ENCODE measurements at places on chromosomes 5 and 9.

GRCh38 chr9:10127867-10128266 is 484.9 kb downstream of the PTPRD start:
- DNase-seq, result no peak

- DNase-seq, result peak; percentile 78
Observed at GRCh38 chr5:126777257-126777974, 480 bp downstream of the LMNB1 start.

DNA sequence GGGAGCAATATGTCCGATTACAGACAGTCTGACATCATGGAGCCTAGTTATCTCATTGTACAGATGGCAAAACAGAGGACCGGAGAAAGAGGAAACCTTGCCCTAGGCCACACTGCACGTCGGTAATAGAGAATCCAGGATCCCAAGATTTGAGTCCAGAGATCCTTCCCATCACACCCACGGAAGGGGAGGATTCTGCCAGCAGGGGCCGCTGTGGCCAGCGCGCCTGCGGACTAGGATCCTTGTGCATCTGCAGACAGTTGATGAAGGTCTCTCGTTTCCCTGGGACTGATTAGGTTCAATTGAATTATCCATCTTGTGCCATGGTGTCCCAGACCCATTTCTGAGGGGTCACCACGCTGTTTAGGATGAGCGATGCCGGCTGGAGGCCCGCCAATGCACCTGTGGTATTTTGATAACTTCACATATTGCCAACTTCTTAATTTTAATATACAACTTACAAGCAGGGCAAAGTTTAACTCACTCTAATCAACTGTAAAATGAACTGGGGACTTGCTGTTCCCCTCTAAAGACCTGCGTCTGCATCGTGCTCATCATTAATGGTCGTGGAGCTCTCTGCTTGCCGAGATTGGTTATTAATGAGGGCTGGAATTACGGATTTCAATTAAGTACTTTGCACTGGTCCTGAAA is 592.7 kb upstream of the BRINP1 start:
- DNase-seq, result no peak

DNA sequence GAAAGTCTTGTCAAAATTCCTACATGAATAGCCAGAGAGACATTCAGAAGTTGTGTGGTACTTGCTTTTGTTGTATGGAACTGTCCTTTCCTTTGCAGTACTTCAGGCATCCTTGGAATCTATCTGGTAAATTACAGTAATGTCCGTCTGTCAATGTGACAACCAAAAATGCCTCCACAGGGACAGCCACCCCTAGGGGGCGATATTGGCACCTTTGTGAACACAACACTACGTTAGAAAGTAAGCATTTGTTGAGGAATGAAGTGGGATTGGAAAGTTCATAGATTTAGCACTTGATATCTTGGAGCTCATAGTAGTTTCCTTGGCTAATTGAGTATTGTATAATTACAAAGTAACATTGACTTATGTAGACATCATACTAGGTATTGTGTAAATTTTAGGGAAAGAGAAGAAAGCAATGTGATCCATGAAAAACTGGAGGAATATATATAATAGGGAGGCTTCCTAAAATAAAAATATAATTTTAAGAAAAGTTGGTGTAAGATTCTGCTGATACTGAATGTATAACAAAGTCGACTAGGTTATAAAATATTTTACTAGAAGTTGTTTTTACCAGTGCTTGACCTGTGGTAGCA is 32.7 kb downstream of the TMEFF1 start:
- DNase-seq, result no peak

DNA sequence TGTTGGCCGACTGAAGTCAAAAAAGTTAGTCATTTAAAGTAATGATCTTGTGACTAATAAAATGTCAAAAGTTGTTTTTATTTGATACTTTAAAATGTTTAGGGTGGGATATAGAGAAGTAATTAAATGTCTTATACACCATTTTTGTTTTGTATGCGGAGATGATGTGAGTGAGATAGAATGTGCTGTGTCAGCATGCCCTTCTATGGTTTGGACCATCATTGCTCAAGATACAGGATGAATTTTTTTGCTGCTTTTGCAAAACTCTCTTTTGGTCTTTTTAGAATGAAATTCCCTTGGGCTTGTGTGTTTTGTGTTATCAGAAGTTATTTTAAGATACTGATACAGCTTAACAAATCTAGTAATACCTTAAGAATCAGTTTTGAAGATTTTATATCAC is 12.5 kb downstream of the SRFBP1 start:
- no peak for DNase-seq

DNA sequence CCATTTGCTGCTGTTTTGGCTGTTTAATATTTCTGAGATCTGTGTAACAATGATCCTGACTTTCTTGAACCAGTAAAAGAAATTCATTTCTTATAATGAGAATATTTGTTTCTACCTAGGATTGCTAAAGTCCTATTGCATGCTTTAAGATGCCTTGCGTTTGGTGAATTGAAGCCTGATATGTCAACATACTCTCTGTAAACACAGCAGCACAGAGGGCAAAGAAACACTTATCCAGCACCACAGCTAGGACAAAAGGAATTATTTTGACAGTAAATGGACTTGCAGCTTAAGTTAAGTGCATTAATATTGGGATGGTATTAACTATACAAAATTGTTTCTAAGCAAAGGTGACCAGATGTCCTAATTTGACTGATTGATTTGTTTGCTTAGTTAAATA is 2031.2 kb upstream of the CDH6 start:
- no peak for DNase-seq

DNA sequence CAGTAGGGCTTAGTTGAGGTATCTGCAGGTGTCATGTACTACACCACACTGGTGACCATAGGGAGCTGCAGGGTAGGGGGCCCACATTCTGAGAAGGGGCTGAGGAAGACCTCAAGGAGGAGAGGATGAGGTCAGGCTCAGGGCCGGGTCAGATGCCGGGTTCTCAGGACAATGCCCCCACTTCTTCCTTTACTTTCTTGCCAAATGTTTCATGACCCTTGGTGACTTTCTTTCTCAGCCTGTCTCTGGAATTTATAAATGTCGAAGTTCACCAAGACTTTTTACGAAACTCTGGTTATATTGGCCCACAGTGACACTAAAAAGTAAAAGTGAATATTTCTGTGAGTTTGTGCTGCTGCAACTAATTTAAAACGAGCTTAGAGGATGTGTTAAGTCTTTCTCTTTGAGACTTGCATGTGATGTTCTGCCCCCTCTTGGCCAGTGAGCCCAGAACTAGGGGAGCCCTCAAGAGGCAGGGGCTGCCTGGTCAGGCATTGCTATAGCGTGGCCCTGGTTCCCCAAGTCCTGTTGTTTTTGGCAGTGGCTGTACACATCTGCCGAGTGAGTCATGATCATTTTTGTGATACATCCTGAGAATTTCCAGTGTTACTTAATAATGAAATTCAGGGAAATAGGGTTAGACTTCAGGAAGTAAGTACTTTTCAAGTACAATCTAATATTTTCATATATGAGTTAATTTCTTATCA is 11.2 kb downstream of the ACO1 start:
- no peak for DNase-seq

- no peak for DNase-seq
Observed at GRCh38 chr9:71144495-71144894, 23.1 kb upstream of the TRPM3 start.

DNA sequence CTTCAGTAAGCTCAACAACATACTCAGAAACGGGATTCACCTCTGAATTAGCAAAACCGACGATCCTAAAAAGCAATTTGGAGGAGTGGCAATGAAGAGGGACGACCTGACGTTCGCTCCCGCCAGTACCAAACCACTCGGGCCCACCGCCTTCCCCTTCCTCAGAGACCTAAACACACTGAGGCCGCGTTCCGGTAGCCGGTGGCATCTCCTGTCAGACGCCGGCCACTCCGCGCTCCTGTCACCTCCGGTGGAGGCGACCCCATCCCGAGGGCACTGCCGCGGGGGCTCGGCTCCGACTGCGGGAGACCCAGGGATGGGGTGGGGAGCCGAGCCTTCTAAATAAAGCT is 617 bp downstream of the PPP6C start:
- DNase-seq, result no peak

GRCh38 chr5:96336351-96336985 is 96.6 kb downstream of the PCSK1 start:
- DNase-seq, result no peak

DNA sequence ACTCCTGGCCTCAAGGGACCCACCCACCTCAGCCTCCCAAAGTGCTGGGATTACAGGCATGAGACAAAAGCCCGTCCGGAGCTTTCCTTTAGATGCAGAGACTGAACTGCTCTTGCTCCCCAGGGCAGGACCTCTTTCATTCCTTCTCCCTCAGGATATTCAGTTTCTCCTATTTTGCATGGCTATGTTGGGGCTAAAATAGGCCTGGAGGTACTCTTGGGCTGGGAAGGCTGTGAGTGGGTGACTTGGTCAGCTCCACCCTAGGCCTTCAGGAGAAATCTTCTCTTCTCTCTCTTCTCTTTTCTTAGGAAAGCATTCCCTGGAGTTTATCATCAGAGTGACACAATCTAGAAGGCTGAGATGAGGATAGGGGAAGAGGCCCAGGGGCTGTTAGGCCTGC is 126.4 kb downstream of the LRRC70 start:
- no peak for DNase-seq

- DNase-seq, result no peak
Observed at GRCh38 chr9:133230093-133230492, 21.0 kb upstream of the OBP2B start.

GRCh38 chr5:74294231-74294705 is 346.3 kb downstream of the ENC1 start:
- no peak for DNase-seq

DNA sequence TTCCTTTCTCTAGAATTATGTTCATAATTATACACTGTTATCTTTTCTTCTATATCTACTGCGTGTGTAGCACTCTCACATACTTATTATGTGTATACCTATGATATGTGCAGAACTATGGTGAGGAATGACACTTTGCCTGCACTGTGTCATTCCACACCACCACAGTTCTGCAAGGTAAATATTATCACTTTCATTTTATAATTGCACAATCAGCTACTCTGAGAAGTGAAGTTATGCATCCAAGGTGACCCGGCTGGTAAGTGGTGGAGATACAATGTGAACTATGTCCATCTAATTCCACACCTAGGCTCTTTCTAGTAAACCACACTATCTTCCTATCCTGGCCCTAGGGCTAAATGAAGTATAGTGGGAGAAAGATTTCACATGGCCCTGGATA is 170.1 kb upstream of the ATP10B start:
- DNase-seq, result no peak

GRCh38 chr9:133109931-133110650 is 10.9 kb downstream of the RALGDS start:
- peak; percentile 36 for DNase-seq

DNA sequence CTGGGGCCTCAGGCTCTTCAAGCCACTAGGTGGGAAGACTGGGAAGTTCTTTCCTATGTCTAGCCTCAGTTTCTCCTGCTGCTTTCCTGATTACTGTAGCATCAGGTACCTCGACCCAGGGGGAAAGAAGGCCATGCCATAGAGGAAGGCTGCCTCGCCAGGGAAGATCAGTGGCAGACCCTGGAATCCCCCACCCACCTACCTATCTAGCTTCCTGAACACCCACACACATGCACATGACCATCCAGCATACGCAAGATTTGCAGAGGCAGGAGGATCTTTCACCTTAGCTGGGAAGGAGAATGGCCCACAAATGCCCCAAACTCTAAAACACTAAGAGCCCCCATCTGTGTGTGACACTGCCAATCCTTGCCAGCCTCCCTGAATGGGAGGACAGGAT is 8.0 kb downstream of the NR5A1 start:
- no peak for DNase-seq

DNA sequence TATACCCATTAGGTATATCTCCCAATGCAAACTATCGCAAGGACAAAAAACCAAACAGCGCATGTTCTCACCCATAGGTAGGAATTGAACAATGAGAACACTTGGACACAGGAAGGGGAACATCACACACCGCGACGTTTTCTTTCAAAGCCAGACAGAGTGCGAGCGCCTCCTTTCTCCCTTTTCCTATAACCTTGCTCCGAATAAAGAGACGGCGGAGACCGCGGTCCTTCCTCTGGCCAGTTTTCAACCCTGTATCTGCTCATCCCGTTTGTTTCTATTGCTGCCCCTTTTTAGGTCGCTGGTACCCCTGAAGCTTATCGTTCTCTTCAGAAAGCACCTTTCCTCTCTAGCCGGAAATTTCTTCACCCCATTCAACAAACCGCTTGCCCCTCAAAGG is 1.3 kb downstream of the LVRN start:
- DNase-seq, result no peak

GRCh38 chr5:173667702-173668101 is 51.3 kb upstream of the BOD1 start:
- no peak for DNase-seq

DNA sequence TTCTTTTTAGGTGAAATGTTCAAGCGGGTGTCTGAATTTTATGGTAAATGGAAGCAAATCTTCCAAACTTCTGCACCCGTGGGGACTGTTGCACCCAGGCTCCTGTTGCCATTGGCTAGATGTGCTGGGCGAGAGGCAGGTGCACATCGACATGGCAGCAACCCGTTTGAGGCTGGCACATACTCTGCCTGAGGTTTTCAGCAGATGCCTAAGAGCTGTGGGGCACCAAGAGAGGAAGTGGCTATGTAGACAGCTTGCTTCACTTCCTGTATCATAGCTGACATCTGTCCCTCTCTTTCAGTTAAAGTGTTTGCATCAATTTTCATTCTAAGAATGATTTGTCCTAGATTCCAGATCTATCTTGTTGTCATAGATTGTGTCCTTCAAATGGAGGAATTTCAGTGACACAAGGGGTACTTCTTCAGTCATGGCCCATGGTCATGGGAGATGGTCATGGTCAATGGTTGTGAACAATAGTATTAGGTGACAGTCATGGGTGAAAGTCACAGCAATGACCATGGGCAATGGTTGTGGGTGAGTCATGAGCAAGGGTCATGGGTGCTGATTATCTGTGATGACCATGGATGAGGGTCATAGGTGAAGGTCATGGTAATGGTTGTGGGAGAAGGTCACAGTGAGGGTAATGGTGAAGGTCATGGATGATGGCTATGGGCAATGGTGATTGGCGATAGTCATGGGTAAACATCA is 115.1 kb upstream of the IRX4 start:
- no peak for DNase-seq

DNA sequence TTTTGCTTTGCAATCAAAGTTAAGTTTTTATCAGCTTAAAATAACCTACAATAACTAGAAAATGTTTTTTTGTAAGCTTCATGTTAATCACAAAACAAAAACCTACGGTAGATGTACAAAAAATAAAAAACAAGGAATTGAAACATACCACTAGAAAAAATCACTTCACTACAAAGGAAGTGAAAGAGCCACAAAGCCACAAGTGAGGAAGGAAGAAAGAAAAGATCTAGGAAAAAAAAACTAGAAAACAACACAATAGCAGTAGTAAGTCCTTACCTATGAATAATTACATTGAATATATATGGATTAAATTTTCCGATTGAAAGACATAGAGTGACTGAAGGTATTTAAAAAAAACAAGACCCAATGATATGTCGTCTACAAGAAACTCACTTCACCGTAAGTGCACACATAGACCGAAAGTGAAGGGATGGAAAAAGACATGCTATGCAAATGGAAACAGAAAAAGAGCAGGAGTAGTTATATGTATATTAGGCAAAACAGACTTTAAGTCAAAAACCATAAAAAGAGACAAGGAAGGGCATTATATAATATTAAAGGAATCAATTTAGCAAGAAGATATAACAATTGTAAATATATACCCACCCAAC is 13.4 kb upstream of the ZDHHC21 start:
- DNase-seq, result no peak
